ENCODE measurements at places on chromosomes 7 and 10. TPM values are rescaled to one million over a fixed set of nuclear protein-coding genes. Genes with fewer than 3 reads are reported as not detected.

DRGX gene
- not detected for total RNA-seq

AGAP4 gene
- 2.6 TPM for total RNA-seq

SNX10 gene
- 4.9 TPM for total RNA-seq

ATP5MK gene
- 196 TPM for total RNA-seq

PRSS37 gene
- total RNA-seq, result not detected

TRDMT1 gene
- 6.6 TPM for total RNA-seq

SLC26A3 gene
- not detected for total RNA-seq

GRID2IP gene
- not detected for total RNA-seq

FAM131B gene
- 2.3 TPM for total RNA-seq

ELFN1 gene
- total RNA-seq, result 1.2 TPM

ASB10 gene
- not detected for total RNA-seq

Measured in uterine smooth muscle cell (primary cell).